ENCODE measurements at places on chromosomes 6 and 20.

- DNase-seq = no peak
Measured at GRCh38 chr6:35042031-35042815, 98.9 kb downstream of the TCP11 start.

DNA sequence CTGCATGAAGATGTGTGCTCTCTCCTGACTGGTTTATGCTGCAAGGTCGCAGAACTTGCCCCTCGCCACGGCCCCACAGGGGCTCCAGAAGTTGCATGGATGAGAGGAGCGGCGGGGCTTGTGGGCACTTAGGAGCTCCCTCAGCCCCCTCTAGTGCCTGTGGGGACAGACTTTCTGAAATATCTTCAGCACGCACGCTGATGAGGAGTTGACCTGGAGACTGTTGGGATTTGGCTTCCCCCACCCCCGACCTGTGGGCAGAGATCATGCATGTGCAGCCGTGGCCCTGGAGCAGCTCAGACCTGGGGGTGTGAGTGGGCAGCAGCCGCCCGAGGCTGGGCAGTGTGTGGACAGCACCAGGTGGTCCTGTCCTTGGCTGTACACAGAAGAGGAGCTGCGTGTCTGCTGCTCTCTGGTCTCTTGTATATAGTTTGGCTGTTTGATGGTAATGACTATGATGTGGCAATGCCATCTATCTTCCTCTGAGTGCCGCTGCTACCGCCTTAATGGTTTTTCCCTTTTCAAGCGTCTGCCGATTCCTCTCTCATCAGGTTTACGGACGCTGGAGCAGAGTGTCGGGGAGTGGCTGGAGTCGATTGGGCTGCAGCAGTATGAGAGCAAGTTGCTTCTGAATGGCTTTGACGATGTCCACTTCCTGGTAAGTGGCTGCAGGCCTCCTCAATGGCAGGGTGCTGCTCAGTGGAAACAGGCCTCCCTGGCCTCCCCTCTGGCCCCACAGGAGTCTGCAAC, 81.4 kb downstream of the TCP11 start:
- DNase-seq = no peak

- no peak for DNase-seq
Measured at GRCh38 chr6:133977983-133978895, 25.2 kb downstream of the TBPL1 start.

DNA sequence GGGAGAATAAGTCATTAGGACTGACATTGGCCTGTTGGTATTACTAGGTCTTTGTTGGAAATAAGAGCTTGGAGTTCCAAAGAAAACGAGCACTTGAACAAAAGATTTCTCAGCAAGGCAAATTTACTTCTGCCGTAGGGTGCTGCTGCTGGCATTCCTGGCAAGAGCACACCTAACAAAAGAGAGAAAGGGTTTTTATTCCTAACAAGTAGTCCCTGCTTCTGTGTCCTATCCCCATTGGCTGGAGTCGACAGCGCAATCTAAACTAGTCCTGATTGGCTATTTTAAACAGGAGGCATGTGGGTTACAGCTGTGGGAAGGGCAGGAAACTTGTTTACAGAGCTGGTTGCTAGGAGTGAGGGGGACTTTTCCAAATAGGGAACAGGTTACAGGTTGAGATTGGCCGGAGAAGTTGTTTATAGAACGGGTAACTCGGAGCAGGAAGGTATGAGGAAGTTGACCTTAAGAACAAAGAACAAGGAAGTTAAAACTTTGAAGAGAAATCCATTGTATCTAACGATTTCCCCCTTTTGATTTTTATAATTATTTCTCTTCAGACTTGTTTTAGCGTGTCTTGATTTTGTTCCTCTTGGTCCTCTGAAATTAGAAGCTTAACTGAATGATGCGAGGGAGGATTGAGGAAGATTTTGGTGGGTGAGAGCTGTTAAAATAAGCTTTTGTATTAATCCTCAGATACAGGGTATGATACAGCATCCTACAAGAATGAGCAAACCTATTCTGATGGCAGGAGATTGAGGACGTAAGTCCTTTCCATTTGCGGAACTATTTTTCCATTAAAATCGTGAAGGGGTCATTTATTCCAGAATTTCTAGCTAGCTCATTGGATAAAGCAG, 3.4 kb upstream of the ZNFX1 start:
- DNase-seq = peak; percentile 84

- no peak for DNase-seq
Measured at GRCh38 chr6:167221400-167222201, 63.8 kb upstream of the GPR31 start.

- no peak for DNase-seq
Measured at GRCh38 chr20:64244870-64245603, 10.5 kb upstream of the PCMTD2 start.

DNA sequence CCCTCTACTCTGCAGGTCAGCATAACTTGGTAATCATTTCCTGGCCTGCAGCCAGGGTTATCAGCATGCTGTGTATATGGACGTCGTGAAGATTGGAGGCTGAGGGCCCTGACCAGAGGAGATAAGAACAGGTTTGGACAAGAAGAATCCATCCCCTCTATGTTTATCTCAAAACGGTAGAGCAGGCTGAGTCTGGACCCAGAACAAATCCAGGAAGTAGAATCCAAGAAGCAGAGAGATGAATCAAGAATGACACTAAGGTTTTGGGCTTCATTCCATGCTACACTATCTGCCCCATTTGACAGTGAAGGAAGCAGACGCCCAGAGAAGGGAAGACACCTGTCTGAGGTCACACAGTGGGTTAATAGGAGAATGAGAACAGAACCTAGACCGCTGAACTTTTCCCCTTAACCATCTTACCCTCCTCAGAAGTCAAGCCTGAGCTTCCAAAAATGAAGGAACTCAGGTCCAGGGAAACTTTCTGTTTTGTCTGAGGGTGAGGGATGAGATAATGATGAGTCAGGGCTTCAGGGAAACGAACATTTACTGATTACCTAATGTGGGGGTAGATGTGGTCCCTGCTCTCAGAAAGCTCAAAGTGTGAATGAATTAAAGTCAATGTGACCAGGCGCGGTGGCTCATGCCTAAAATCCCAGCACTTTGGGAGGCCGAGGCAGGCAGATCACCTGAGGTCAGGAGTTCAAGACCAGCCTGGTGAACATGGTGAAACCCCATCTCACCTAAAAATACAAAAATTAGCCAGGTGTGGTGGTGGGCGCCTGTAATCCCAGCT, 9.4 kb upstream of the COMMD7 start:
- peak; percentile 36 for DNase-seq

GRCh38 chr6:2478200-2478599, 232.8 kb upstream of the GMDS start:
- peak; percentile 22 for DNase-seq

GRCh38 chr6:37820718-37821079, 1.2 kb downstream of the ZFAND3 start:
- DNase-seq = no peak

GRCh38 chr20:17701826-17702225, 2.1 kb downstream of the BANF2 start:
- DNase-seq = no peak

GRCh38 chr20:42923348-42923918, 266.3 kb downstream of the PTPRT start:
- no peak for DNase-seq

GRCh38 chr6:163620670-163621330, 206.3 kb downstream of the QKI start:
- DNase-seq = no peak

GRCh38 chr6:5438922-5439584, 177.7 kb downstream of the FARS2 start:
- DNase-seq = peak; percentile 58

DNA sequence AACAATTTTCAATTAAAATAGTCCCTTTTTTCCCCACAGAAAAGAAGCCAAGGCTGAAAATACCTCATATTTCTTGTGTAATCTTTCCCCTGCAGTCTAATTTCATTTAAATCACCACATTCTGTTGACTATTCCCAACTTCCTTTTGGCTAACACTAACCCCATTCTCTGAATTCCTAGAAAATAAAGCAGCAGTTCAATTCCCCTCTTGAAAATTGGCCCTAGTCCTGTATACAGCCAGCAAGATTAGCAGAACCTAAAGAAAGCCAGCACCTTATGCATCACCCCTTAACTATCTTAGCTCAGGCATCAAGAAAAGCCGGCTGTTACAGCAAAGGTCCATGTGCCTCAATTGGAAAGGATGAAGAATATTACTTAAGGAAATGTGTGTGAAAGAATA, 69.7 kb downstream of the MDN1 start:
- no peak for DNase-seq

DNA sequence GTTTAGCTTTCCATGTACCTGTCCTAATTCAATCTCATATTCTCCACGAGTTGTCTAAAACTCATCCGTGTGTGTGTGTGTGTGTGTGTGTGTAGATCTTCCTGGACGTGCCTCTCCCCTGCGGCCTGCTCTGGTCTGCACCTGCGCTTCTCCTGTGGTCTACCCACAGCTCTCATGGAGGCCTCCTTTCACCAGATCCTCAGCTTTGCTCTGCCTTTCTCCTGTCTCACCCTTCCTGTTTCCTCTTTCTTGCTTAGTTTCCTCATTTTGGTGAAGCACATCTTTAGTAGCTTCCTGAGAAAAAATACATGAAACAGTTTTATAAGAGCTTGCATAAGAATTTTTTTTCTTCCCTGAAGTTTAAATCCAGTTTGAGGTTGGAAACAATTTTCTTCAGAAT, 18.1 kb downstream of the SLX4IP start:
- no peak for DNase-seq

- DNase-seq = peak; percentile 71
Measured at GRCh38 chr6:26195924-26196845, 109.0 kb downstream of the HFE start.

DNA sequence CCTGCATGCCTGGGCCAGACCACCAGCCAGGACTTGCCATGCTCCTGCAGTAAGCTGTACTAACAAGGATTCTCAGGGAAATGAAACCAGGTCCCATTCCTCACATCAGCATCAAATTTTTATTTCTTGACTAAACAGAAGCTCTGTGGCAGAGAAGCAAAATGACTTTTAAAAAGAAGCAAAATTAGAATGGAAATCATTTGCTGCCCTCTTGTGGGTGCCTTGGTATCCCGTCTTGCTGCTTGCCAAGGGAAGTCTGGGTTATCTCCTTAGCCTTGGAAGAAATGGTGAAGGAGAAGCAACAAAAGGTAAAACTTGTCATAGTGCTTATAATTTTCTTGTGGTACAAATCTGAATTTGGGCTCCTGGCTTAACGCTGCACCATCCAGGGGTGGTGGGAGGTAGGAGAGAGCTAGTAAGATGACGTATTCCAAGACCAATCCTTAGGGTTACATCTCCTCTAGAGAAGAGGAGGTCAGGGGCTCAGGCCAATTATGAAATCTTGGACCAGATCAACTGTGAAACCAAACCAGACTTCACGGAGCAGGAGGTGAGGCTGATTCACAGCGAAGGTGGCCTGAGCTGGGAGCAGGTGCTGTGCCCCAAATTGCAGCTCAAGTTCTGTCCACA, 107.5 kb downstream of the FAXC start:
- peak; percentile 49 for DNase-seq

GRCh38 chr6:109117346-109118035, 22.2 kb downstream of the CEP57L1 start:
- DNase-seq = no peak

DNA sequence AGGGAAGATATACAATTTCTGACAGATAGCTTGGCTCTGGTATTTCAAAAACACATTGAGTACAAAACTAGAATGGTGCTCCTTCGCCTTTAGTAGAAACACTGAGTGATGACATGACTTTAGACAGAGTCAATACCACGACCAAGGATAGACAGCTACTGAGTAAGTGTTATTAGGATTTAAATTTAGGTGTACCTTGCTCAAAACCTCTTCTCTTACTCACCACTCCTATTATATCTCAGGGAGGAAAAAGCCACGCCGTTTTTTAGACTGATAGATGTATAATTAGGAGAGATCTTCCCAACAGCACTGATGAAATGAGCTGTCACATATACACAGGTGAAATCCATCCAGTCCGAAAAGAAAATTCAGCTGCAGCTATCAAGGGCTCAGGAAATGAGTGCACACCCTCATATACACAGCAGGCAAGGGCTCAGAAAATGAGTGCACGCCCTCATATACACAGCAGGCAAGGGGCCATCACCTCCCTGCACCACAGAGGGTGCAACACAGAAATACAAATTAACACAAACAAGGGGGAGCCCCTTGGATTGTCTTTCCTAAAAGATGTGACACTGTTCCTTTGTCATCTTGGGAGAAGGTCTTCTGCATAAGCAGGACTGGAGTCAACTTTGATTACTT, 53.7 kb downstream of the LYRM4 start:
- no peak for DNase-seq

DNA sequence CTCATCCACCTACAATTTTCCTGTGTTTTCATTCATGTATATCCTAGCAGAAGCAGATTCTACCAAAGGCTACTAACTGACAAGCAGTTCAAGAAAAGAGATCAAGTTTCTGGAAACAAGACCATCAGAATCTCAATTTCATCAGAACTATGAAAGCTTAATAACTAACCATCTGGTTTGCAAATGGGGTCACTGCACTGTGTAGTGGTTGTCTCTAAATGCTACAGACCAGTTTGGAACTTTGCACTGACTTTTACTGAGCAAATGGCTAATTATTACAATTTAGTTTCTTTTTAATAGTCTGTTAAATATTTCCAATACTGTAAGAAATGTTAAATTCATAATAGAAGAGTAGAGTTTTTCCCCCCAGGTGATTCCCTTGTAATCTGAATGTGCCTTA, 64.5 kb downstream of the REPS1 start:
- DNase-seq = no peak

- peak; percentile 98 for DNase-seq
Measured at GRCh38 chr20:63434599-63435378, 37.7 kb downstream of the KCNQ2 start.

DNA sequence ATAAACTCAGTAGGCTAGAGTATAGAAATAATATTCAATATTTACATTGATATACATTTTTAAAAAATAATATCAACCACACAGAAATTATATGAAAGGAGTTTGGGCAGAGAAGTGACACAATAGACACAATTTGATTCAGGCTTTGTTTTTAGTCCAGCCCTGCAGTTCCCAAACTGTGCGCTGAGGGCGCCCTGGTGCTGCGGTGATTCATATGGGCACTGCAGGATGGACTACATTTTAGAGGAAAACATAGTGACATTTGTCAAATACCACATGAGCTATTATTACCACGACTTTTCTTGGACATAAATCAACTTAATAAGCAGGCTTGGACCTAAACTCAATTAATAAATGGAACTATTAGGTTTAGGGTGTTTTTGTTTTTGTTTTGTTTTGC, 364.3 kb upstream of the ID4 start:
- DNase-seq = peak; percentile 18

GRCh38 chr6:108767418-108768165, 80.6 kb upstream of the ARMC2 start:
- no peak for DNase-seq

GRCh38 chr6:121886223-121886830, 450.9 kb downstream of the GJA1 start:
- no peak for DNase-seq

DNA sequence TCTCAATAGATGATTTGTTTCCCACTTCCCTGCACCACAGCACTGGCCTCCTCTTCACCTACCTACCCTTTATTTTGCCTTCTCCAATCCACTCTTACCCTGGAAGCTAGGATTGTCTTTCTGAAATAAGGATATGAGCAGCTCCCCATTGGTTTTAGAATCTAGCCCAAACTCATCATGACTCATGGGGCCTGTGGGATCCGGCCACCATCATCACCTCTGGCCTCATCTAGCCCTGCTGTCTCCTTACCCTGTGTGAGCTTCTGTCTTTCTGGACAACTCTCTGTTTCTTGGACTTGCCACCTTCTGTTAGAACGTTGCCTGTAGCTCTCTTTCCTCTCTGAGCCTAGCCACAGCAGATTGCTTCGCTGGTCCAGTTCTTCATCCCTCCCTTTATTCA, 277.1 kb downstream of the PAX1 start:
- DNase-seq = no peak

- DNase-seq = no peak
Measured at GRCh38 chr6:26359765-26360164, 5.2 kb upstream of the BTN3A2 start.
